ENCODE measurements at places on chromosomes 4 and X.

- no peak for DNase-seq
Measured at GRCh38 chr4:11701966-11702725, 273.5 kb upstream of the HS3ST1 start.

GRCh38 chr4:5198656-5199541 lies 147.6 kb downstream of the STK32B start:
- DNase-seq = no peak

GRCh38 chr4:37847311-37847884 lies 20.9 kb downstream of the PGM2 start:
- no peak for DNase-seq

DNA sequence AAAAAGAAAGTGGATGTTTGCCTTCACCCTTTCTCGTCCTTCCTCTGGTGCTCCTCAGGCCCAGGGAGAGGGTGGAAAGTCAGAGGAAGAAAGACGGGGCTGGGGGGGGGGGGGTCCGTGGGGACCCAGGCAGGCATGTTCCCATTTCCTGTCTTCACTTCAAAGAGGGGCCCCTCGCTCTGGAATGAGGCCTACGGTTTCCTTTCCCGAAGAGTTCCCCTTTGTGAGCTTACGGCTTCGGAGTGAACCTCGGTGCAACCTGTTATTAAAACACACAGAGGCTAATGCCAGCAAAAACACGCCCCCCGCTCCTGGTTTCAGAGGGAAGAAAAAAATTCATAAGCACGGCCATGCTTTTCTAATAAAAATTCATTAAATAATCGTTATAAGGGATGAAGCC lies 40.1 kb downstream of the SHOX start:
- no peak for DNase-seq

DNA sequence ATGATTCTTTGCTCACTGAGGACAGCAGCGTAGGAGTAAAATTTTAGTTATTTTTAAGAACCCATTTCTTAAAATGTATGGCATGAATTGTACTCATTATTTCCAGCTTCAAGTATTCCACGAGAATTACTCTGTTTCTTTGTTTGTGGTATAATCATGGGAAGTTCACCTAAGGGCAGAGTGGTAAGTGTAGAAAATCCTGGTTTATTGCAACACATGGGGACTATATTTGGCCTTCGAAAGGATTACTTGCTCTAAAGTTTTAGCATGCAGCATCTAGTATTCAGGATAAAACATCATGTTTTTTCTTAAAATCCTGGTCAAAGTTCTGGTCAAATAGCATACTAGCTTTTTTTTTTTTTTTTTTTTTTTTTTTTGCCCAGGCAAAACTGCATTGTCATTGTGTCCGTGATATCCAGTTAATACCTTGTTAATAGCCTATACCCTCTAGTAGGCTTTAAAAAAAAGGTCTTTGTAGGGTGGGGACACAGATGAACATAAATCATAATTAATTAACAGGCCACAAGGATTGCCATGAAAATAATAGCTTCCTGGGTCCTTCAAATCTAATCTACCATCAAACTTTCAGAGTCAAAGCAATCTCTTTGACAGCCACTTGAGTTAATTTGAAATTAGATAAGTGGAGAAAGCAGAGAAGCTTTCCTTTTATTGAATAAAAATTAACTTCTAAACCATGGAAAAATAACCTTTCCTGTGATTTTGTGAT lies 44.6 kb upstream of the VEGFC start:
- DNase-seq = no peak

DNA sequence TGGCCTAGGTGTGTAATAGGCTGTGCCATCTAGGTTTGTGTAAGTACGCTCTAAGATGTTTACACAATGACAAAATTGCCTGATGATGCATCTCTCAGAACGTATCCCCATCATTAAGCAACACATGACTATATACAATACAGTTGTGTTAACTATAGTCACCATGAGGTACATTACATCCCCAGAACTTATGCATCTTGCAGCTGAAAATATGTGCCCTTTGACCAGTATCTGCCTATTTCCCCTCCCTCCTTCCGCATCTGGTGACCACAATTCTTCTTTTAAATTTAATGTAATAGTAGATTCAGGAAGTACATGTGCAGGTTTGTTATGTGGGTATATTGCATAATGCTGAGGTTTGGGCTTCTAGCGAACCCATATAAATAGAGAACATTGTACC lies 239.8 kb upstream of the IL1RAPL1 start:
- DNase-seq = no peak

DNA sequence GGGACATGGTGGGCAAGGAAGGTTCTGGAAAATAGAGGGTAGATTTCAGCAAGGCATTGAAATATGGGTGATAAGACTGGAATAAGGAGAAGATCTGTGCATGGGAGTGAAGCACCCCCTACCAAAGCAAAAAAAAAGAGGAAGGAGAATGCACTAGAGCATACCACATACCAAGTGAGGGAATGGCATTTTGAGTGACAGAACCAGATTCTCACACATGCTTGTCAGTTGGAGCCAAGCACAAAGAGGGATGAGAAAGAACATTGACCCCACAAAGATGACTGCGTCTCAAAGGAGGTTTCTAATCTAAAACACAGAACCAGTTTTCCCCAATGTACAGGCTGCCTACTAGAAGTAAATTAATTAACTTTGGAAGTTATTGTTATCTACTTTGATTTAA lies 140.3 kb upstream of the SMAD1 start:
- no peak for DNase-seq

DNA sequence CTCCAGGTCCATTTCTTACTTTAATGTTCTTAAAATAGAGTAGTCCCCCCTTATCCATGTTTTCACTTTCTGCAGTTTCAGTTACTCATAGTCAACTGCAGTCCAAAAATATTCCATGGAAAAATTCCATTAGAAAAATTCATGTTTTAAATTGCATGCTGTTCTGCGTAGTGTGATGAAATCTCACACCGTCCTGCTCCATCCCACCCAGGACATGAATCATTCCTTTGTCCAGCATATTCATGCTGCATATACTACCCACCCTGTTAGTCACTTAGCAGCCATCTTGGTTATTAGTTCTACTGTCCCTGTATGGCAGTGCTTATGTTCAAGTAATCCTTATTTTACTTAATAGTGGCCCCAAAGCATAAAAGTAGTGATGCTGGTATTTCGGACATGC lies 5.4 kb upstream of the PDLIM5 start:
- no peak for DNase-seq

DNA sequence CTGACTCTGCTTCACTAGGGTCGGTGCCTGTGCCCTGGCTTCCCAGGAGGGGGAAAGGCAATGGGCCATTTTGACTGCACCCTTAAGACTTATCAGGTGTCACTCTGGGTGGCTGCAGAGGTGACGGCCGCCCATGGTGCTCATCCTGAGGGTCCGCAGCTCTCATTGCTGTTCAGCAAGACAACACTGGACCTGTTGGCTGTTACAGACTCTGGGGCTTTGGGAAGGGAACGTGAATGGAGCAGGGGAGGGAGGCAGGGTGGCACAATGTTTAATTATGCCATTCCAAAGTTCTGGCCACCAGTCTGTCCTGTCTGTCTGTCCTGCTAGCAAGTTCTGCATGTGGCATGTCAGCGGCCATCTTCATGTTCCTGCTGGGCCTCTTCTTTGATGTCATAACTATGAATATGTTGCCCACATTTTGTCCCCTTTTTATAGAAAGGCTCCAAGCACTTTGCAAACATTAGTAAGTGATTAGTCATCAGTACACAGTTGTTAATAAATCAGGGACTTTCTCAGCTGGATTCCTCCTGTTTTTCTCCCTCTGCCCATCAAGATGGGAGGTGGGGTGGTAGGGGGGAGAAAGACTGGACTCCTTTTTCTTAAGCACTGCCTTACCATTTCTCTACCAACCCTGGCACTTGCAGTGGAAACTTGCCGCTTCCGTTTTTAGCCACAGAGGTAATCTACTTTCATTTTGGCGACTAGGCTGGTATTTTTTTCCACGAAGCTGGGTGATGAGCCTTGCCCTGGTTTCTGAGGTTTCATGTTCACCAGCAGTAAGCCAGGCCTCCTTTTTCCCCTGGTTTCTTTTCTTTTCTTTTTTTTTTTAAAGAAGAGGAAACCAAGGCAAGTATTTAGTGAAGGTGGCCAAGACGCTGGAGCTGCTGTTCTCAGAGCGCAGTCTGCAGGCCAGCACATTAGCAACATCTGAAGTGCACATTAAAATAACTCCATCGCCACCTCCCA lies 88.6 kb upstream of the TRIM2 start:
- DNase-seq = no peak

DNA sequence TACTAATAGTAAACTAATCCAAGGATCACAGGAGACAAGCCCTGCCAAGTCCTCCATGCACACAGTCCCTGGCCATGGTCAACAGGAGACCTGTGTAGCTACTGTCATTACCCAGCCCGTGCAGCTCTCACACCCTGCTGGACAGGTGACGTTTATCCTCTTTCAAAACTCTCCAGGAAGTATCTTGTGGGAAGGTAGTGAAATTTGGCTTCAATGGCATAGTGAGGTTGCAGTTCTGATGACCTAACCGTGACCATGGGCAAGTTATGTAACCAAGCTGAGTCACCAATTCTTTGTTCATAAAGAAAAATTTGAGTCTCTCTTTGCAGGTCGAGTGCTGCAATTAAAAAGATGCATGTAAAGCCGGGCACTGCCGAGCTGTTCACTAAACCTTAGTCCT lies 11.3 kb upstream of the SLC2A9 start:
- no peak for DNase-seq

DNA sequence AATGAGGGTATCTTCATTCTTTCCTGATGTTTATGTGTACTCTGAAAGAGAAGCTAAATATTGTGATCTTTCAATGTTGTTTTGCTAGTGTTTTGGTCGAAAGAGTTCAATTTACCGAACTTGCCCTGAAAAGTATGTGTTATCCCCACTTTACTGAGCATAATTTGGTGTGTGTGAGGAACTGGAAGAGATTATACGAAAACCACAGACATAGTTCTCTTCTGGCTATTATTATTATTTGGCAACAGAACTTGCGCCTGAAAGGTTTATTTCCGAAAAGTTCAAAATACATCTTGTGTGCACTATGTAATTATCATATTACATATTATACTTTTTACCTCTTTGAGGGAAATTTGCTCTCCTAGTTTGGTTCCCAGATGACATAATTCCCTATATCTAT lies 232.5 kb upstream of the INTU start:
- DNase-seq = no peak

- DNase-seq = no peak
Measured at GRCh38 chr4:150381036-150381435, 200.9 kb upstream of the MAB21L2 start.

DNA sequence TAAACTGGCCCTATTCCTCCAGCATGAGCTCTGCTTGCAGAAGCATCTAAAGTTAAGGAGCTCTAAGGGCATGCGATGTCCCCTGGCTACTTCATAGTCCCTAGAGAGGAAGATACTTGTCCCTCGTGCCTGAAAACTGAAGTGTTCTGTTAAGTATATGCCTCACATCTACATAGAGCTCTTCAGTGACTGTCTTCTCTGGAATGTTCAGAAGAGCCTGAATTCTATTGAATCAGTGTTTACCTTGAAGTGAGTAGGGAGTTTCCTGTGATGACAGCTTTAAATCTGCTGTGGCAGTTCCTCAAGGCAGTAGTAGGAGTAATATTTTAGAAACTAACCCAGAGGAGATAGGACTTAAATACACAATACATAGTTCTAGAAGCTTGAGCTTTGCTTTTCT lies 111.2 kb downstream of the ZNF518B start:
- no peak for DNase-seq

DNA sequence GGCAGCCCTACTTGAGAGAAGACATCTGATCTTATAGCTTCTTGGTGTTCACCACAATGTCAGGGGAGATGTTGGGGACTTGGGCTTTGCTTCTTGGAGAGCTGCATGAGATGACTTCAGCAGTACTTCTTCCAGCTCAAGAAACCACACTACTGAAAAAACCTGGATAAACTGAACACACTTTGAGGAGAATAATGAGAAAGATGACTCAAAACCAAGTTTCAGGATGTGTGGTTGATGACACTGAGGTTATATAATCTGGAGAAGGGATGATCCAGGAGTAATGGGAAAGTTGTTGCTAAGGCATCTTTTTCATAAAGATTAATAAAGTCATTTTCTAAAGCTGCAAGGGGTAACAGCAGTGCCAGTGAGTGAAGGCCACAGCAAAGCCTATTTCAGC lies 58.4 kb upstream of the PNPLA4 start:
- no peak for DNase-seq

DNA sequence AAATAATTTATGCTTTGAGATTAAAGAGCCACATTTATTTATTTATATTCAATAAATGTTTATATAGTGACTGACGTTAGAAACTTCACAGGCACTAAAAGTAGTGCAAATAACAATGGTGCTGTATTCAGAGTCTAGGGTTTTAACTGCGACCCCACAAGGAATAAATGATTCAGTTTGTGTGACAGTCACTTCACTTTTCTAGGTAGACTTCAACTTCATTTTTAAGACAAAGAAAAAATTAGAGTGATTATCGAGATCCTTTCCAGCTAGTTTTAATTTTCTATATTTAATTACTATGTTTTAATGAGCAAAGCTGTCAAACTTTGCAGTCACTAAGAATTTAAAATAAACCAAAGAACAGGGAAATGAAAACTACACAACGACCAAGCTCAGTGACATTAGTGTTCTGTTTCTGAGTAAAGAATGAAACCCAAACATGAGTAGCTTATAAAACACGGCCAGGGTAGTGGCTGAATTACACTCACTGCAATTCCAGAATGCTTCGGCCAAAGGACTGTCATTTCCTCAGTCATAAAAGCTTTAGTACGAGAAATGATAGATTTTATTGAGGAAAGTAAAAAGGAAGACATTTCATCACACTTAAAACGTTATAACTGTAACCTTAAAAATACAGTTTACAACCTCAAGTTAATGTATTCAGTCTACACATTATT lies 38.6 kb downstream of the ADGRA3 start:
- no peak for DNase-seq

- no peak for DNase-seq
Measured at GRCh38 chr4:181858741-181859140, 384.5 kb upstream of the TENM3 start.

- no peak for DNase-seq
Measured at GRCh38 chrX:4935401-4935800, 1222.0 kb upstream of the PRKX start.

DNA sequence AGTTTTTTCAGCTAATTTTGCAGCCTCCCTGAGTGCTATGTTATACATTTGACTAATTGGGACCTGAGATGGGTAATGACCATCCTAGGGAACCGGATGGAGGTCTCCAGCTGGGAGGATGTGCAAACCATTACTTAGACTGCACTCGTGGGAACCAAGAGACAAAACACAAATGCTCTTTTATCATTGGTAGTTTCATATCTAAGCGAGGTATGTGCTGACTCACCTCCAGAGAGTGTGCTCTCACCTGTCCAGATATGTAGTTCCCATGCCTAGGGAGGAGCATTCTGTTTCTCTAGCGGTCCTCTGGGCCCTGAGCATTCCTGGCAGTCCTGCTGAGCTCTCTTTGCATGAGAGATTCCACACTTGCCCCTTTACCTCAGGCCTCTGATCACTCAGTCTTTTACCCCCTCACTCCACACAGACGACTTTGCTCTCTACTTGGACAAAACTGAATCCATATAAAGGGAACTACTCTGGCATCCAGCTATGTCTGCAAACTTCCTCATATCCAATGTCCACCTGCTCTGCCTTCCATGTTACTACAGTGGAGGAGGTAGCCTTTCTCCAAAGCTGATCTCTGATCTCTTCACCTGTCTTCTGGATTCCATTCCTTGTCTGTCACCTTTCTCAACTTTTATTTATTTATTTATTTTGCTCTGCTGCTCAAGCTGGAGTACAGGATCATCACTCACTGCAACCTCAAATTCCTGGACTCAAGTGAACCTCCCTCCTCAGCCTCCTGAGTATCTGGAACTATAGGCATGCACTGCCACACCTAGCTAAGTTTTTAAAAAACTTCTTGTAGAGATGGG lies 88.4 kb downstream of the LRP2BP start:
- DNase-seq = no peak
